Mesenchymal stem cell (in vitro differentiated cells and primary cell): ENCODE measurements at places on chromosomes 16 and 17.
A peak's percentile ranks its signal among the peaks of the same experiment; 100 is the strongest.

GRCh38 chr16:28120754-28121153, 57.2 kb upstream of the GSG1L start:
- no peak for DNase-seq

GRCh38 chr16:31519759-31520431, 7.8 kb upstream of the AHSP start:
- DNase-seq: no peak

GRCh38 chr17:43118679-43119615, 6.2 kb downstream of the BRCA1 start:
- DNase-seq: no peak

- no peak for DNase-seq
Measured at GRCh38 chr17:1997927-1998742, 27.0 kb downstream of the RTN4RL1 start.

GRCh38 chr17:1095090-1095852, 84.5 kb downstream of the ABR start:
- no peak for DNase-seq

DNA sequence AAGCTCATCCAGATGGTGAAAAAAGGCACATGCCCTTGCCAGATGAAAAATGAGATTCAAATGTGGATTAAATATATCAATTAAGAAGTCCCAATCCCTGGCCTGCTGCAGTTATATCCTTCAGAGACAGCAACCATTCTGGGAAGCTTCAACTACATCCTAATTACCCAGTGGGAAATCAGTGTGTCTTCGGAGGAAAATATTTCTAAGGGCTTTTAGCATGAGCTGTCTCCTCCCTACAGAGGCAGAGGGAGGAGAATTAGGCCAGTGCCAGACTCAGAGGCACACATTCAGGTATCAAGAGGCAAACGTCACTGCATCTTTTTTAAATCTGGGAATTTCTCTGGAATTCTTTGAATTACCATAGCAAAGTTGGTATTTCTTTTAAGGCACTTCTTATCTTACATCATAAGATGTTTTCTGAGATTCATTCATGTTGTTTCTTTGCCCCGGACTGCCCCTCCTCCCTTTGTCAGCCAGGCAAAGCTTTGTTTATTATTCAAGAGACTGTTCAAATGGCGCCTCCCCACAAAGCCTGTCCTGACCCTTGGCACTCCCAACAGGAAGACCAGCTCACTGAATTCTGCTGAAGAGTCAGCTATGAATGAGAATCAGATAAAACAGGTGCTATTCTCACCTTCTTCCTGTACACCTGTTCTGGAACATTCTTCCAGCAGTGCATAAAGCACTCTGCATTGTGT, 38.3 kb upstream of the SMPD3 start:
- DNase-seq: no peak

- DNase-seq: no peak
Measured at GRCh38 chr17:10793256-10793655, 10.6 kb downstream of the TMEM238L start.

DNA sequence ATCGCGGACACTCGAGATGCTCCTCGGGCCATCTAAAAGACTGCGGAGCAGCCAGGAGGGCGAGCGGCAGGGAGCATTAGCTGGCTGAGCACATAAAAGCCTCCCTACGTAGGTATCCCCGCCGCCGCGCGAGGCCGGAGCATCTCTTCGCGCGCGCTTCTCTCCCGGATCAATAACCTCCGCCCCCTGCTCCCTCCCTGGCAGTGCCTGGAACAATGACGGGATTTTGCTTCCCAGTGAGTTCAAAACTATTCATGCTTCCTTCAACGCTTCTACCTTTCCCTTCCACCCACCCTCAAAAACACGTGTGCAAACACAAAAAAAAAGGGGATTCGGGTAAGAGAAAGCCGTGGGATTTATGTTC, 984 bp downstream of the CENPV start:
- peak; percentile 53 for DNase-seq

DNA sequence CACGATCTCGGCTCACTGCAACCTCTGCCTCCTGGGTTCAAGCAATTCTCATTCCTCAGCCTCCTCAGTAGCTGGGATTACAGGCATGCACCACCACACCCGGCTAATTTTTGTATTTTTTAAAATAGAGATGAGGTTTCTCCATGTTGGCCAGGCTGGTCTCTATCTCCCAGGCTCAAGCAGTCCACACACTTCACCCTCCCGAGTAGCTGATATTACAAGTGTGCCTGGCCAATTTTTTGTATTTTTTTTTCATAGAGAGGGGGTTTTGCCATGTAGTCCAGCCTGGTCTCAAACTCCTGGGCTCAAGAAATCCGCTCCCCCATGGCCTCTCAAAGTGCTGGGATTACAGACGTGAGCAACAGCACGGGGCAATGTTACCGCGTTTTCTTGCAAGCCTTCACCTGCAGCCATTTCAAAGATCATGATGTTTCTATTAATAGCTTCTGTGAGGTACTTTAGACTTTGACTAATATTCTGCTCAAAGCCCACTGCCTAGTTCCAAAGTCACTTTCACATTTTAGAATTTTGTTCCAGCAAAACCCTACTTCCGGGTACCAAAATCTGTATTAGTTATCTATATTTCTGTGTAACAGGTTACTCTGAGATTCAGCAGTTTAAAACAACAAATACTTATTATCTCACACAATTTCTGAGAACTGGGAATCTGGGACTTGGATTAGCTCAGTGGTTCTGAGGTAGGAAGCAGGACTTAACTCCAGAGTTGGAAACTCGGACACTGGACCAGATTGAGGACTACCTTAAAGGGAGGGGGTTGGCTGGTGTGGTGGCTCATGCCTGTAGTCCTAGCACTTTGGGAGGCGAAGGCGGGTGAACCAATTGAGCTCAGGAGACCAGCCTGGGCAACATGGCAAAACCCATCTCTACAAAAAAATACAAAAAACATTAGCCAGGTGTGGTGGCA, 12.0 kb upstream of the MED13 start:
- no peak for DNase-seq

GRCh38 chr16:86669937-86670749, 91.8 kb downstream of the FOXL1 start:
- peak; percentile 81 for DNase-seq

- DNase-seq: no peak
Measured at GRCh38 chr17:6449307-6449706, 5.1 kb downstream of the PIMREG start.

DNA sequence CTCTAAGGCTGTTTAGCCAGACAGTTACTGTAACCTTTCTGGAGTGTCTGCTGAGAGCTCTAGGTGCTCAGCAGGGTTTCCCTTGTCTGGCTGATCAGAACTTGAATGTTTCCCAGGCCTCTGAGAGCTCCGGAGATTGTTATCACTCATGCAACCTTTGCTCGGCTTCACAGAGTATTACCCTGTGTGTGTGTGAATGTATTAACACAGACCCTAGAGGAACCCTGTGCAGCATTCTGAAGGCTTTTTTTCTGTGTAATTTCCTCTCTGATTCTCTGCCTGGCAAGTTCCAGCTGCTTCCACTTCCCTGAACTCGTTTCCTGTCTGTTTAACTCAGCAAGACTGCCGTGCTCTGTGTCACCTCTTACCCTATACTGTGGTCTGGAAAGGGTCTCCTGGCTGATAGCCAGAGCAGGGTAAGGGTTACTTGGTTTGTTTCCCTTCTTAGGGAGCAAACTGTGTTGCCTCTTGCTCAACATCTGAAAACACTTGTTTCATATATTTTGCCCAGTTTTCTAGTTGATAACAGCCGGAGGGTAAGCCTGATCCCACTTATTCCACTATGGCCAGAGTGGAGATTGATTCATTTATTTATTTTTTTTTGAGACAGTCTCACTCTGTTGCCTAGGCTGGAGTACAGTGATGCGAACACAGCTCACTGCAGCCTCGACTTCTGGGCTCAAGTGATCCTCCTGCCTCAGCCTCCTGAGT, 21.7 kb downstream of the PRMT7 start:
- DNase-seq: peak; percentile 80

DNA sequence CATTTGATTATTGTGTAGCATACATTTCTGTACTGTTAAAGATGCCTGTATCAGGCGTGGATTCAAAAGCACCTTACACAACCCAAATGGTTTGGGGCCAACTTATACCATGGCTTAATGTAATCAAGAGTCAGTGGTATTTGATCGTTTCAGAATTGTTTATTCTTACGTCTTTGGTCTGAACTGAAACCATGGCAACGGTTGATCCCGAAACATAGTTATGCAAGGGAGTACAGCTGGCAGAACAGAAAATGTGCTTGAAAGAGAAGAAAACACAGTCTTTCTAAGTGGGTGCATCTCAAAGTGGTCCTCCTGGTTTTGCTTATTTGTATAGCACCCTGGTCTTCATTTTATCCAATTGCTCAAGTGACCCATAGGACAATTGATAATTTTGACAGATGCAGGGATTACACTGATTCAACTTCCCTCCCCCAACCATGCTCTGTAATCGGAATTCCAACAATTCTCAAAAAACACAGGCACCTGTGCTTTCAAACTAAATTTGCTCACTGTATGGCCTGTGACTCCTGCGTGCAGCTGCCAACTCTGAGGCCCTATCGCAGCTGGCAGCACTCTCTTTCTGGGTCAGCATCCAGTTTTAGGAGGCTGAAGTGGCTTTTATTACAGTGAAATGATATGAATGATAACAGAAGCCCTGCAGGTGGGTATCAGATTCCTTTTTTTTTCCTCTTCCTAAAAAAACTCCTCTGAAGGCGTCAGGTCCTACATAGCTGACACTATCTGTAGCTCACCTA, 77.0 kb upstream of the AXIN2 start:
- peak; percentile 68 for DNase-seq

- DNase-seq: no peak
Measured at GRCh38 chr17:39722965-39723848, 7.1 kb downstream of the MIEN1 start.

DNA sequence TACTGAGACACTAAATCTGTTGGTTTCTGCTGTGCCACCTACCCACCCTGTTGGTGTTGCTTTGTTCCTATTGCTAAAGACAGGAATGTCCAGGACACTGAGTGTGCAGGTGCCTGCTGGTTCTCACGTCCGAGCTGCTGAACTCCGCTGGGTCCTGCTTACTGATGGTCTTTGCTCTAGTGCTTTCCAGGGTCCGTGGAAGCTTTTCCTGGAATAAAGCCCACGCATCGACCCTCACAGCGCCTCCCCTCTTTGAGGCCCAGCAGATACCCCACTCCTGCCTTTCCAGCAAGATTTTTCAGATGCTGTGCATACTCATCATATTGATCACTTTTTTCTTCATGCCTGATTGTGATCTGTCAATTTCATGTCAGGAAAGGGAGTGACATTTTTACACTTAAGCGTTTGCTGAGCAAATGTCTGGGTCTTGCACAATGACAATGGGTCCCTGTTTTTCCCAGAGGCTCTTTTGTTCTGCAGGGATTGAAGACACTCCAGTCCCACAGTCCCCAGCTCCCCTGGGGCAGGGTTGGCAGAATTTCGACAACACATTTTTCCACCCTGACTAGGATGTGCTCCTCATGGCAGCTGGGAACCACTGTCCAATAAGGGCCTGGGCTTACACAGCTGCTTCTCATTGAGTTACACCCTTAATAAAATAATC, 14.6 kb downstream of the STH start:
- no peak for DNase-seq

- DNase-seq: peak; percentile 69
Measured at GRCh38 chr17:45345554-45346215, 28.9 kb upstream of the MAP3K14 start.

GRCh38 chr17:29559640-29560039, 7.2 kb downstream of the ABHD15 start:
- no peak for DNase-seq

DNA sequence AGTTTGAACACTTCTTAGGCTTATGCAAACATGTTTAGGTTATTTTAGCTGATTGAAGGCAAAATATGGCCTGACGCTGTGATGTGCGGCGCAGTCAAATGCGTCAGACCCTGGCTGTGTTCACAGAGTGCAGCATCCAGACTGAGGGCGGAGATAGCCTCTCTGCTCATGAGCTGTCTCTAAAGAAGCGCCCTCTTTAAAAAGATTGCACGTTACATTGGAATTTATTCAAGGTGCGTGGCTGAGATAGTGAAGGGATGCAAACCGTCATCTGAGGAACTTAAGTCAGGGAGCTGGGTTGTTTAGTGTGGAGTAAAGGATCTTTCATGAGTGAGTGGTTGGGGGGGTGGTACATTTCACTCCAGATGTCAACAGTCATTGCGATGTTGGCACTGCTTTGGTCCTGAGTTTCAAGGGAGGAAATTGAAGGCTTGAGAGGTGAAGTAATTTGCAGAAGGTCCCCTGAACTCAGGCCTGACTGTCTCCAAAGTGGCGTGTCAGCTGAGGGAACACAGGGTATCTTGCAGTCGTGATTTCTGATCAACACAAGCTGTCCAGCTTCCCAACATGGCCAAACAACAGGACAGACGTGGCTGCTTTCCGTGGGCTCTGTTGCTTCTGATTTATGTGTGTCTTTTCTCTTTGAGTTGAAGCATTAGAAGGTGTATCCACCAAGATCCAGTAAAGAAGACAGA, 33.4 kb downstream of the RPTOR start:
- no peak for DNase-seq

GRCh38 chr16:65875381-65876055, 491.0 kb upstream of the CDH5 start:
- no peak for DNase-seq

GRCh38 chr16:11586378-11586855, 302 bp downstream of the LITAF start:
- DNase-seq: no peak

DNA sequence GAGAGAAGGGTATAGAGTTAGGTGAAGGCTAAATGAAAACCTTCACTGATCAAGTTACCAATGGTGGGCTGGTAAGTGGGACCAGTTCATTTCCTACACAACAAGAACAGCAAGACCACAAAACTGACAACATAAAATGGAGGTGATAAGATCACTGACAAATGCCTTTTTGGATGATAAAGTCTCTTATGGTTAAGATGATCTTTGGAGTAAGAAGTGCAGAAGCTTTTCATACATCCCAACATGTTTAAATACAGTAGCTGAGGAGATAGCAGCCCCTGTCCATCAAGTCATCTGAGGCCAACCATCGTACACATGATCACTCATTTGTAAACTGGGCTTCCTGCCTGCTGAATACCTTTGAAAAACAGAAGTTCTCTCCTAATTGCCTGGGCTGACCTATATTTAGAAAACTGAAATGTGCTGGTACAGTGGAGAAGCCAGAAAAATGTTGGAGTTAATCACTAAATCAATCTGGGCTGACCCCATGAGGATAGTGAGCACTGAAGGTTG, 259.0 kb upstream of the ZFHX3 start:
- no peak for DNase-seq

DNA sequence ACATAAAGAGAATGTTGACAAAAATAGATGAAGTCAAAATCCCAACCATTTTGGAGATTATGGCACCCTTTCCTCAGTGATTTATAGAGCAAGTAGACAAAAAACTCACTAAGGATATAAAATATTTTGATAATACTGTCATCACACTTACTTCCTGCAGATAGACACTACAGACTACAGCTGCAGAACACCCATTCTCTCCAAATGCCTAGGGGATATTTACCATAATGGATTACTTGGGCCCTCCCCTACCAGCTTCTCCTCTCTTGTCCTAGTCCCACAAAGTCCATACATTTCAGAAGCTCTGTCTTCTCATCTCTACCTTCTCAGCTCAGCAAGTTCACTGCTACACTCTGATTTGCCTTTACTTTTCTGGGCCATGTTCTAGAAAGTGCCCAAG, 37.2 kb upstream of the CCNF start:
- no peak for DNase-seq

GRCh38 chr16:56635441-56635967, 3.0 kb upstream of the MT1A start:
- no peak for DNase-seq

GRCh38 chr17:63488851-63489250, 12.0 kb downstream of the ACE start:
- no peak for DNase-seq

- no peak for DNase-seq
Measured at GRCh38 chr17:64783031-64783461, 120.9 kb upstream of the SMURF2 start.
